ENCODE measurements at places on chromosomes 1 and 21.

- DNase-seq = no peak
Observed at GRCh38 chr1:167880580-167881021, 33.3 kb downstream of the ADCY10 start.

DNA sequence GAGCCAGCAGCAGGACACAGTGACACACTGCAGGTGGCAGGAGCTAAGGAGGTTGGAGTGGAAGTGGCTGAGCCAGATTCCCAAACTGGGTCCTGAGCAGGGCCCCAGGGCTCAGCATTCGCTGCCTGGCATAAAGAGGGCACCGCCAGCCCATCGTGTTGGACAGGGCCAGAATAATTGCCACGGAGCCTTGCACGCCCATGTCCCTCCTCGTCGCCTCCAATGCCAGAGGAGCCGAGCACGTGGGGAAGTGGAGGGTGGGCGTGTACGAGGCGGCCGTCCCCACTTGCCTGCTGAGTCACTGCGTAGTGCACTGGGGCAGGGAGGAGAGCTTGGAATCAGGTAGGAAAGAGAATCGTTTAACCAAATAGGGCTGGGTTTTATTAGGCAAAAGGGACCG lies 26.1 kb upstream of the LRRC47 start:
- no peak for DNase-seq

DNA sequence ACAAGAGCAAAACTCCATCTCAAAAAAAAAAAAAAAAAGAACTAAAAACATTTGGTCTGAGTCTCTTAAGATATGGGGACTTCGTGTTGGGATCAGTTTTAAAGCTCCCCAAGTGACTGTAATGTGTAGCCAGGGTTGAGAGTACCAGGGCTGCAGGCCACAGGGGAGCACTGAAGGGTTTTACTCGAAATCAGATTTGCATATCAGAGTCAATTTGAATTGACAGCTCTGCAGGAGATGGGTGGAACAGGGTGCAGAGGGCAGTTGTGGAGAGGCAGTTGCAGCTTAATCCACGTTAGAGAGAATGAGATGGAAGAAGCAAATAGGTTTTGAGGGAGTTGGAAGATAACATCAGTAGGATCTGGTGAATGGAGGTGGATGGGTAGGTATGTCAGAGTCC lies 20.6 kb upstream of the ELOA start:
- DNase-seq = no peak

- DNase-seq = no peak
Observed at GRCh38 chr1:40599926-40600325, 65.6 kb downstream of the RIMS3 start.

DNA sequence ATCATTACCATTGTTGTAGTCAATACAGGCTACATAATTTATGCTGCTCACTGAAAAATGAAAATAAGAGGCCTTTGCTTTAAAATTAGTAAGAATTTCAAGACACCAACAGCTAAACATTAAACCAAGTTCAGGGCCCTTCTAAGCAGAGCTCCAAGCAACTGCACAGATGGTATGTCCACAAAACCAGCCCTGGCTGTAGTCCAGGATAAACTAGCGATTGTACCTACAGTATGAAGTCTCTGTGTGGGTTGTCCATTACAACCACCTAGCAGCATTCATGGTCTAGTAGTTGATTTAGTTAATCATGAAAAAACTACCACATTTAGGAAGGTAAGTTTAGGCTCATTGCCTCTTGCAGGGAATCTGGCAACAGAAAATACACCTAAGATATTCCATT lies 35.3 kb downstream of the CLCA4 start:
- DNase-seq = no peak

DNA sequence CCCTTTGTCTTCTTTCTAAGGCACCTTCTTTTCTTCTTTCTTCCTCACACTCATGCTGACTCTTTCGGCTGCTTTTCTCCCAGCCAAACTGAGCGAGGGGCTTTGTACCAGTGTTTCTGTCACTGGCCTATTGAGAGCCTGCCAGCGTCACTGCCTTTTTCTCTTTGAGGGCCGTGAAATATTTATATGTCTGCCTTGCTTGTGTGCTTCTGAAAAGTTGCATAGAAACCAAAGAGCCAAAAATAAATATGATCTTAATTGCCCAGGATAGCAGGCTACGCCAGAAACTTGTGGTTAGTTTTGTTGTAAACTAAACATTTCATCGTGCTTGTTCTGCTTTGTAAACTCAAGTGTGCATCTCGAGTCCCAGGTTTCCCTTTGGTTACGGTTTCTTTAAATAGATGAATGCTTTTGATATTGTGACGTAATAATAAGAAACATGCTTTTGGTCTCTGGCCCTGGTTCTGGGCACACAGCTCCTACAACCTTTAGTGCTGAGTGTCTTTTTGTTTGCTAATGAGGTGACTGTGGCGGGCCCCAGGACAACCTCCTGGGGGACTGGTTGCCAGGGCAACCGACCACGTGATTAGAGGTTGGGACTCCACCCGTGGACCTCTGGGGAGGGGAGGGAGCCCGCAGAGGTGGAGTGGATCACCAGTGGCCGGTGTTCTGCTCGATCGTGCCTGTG lies 10.8 kb downstream of the SLC37A1 start:
- DNase-seq = no peak

DNA sequence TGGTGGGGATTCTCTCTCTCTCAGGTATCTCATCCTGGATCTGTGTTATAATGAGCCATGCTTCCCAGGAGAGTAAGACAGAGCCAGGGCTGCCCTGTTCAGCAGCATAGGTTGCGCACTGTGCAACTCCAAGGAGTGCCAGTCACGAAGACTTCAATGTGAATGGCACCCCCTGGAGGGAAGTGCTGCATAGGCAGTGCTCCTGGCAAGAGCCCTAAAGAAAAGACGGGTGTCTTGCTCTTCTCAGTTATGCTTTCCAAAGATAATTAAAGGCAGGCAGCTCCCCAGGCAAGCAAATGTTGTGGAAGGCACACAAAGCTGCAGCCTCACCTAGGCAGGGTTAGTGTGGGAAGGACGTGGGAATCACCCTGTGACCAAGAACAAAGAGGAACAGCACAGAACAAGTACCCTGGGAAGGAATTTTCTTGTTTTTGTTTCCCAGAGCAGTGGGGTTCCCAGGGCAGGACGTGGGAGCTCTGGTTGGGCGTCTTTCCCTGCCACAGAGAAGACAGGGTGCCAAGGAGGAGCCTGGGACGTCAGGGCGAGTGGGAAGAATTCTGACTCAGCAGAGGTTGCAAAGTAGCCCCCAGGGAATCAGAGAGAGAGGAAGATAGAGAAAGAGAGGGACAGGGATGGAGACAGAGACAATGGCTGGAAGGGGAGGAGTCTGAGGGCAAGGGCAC lies 120.9 kb downstream of the KCNN3 start:
- DNase-seq = no peak

DNA sequence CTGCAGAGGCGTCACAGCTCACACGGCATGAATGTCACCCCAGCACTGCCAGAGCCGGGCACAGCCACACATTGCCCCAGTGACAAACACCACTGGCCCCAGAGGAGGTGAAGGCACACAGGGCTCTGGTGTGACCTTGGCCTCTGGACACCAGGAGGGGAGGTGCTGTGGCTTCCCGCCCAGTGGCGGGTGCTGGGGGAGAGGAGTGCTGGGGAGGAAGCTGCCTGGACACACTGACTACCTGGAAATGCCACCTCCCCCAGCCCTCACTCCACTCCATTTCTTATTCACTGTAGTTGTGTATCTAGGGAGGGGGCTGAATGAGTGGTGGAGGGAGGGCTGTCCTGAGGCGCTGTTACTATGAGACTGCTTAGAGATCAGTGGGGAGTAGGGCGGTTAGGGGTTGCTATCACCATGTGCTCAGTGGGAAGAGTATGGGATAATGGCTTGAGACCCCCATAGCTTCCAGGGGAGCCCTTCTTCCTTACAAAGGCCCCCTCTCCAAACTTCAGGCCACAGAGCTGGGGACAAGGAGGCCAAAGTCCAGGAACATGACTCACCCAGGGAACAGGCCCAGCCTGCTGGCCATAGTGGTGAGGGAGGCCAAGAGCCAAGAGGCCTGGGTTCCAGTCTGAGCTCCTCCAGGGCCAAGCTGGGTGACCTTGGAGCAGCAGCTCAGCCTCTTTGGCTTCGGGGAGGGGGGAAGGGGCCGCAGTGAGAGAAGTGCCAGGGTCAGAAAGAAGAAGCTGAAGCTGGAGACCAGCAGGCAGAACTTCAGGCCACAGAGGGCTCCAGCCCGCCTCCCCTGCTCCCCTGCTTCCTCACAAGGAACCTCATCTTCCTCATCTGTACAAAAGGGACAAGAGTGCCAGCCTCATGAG lies 40.1 kb downstream of the AHDC1 start:
- DNase-seq = no peak

DNA sequence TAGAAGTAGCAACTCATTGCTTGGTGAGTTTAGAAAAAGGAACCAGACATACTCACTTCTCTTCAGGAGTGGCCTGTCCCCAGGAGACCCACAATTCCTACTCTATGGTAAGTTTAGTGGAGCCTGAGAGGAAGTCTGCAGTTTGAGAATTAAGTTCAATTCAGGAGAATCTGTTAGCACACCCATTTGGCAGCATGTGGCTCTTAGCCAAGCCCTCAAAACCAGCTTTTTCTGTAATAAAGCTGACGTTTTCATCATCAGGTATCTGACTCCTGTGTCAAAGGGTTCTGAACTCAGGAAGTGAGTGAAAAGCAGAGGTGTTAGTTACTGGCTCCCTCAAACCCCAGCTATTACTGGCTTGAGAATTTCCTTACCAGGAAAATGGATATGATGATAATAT lies 20.4 kb upstream of the RGS16 start:
- no peak for DNase-seq

- DNase-seq = no peak
Observed at GRCh38 chr1:74690364-74690696, 16.7 kb upstream of the ERICH3 start.

GRCh38 chr1:35797380-35797779 lies 10.4 kb upstream of the AGO4 start:
- no peak for DNase-seq

DNA sequence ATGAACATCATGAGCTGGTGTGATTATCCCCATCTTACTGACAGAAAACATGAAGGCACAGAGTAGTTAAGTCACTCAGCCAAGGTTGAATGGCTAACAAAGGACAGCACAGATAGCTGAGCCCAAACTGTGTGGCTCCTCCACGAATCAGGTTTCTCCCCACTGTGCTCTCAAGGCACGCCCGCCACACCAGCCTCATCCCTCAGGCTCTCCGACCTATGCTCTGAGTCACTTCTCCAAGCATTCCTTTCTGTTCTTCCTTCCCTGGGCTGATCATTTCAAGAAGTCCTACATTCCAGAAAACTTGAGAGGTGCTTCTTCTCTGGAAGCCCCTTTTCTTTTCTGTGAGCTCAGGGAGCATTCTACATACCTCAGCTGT lies 25.3 kb upstream of the SDC3 start:
- no peak for DNase-seq
